ENCODE measurements at places on chromosomes 12 and 14. TPM values are rescaled to one million over a fixed set of nuclear protein-coding genes. Genes with fewer than 3 reads are reported as not detected.

GRCh38 chr14:32202491-32202997, 525 bp downstream of the RNU6-8 start:
- DNase-seq: no peak

- no peak for DNase-seq
Measured at GRCh38 chr12:109916045-109916444, 16.0 kb downstream of the TCHP start.

- DNase-seq: no peak
Measured at GRCh38 chr12:83665634-83666218, 979.0 kb downstream of the TMTC2 start.

- DNase-seq: peak; percentile 10
Measured at GRCh38 chr12:5965950-5966383, 20.9 kb upstream of the ANO2 start.

GRCh38 chr12:131413006-131413405, 297.9 kb upstream of the SFSWAP start:
- no peak for DNase-seq

GRCh38 chr14:55077170-55078151, 26.0 kb downstream of the MAPK1IP1L start:
- DNase-seq: no peak

DNA sequence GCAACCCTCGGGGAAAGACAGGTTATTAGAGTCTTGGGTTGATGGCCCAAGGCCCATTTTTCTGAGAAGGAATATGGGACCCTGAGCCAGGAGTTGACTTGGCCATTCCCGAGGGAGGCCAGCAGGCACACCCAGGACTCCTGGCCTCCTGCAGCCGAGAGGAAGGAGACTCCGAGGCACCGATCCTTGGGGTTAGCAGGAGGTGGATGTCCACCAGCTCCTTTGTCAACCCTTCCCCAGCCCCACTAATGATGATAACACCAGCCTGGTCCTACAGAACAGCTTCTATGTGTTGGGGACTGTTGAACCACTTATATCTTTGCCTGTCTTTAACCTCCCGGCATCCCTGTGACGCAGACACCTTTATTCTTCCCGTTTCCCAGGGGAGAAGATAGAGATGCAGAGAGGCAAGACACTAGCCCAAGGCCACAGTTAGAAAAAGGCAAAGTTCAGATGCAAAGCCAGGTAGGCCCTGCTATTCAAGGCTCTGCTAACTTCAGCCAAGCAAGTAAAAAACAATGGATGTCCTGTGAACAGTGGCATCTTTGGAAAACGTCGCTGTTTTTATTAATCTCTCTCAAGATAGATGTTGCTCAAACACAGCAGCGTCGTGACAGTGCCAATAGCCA, 767.3 kb upstream of the TBX3 start:
- DNase-seq: no peak

GRCh38 chr14:40240245-40240859, 808.1 kb upstream of the FBXO33 start:
- DNase-seq: no peak

DNA sequence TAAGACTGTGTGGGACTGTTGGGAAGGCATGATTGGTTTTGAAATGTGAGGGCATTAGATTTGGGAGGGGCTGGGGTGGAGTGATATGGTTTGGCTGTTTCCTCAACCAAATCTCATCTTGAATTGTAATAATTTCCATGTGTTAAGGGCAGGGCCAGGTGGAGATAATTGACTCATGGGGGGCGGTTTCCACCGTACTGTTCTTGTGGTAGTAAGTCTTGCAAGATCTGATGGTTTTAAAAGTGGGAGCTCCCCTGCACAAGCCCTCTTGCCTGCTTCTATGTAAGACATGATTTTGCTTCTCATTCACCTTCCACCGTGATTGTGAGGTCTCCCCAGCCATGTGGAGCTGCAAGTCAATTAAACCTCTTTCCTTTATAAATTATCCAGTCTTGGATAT, 76.6 kb upstream of the PPFIA2 start:
- DNase-seq: no peak

DNA sequence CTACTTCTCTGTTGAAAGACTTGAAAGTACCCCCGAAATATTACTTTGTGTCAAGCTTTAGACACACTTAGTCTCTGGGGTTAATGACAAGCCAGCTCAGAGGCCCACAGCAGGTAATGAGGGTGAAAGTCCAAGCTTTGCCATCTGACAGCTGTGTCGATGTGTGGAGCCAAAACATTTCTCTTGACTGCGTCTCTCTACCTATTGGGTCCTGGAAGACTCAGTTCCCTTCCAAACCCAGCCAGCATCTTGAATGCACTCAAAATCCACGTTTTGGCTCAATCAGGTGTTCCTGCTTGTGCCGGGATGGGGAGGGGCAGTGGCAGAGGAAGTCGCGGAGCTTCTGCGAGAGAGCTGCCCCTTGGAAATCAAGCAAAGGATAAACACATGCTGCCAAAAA, 3.2 kb downstream of the PLXNC1 start:
- no peak for DNase-seq

GRCh38 chr12:3747543-3747942, 5.4 kb downstream of the CRACR2A start:
- no peak for DNase-seq

DNA sequence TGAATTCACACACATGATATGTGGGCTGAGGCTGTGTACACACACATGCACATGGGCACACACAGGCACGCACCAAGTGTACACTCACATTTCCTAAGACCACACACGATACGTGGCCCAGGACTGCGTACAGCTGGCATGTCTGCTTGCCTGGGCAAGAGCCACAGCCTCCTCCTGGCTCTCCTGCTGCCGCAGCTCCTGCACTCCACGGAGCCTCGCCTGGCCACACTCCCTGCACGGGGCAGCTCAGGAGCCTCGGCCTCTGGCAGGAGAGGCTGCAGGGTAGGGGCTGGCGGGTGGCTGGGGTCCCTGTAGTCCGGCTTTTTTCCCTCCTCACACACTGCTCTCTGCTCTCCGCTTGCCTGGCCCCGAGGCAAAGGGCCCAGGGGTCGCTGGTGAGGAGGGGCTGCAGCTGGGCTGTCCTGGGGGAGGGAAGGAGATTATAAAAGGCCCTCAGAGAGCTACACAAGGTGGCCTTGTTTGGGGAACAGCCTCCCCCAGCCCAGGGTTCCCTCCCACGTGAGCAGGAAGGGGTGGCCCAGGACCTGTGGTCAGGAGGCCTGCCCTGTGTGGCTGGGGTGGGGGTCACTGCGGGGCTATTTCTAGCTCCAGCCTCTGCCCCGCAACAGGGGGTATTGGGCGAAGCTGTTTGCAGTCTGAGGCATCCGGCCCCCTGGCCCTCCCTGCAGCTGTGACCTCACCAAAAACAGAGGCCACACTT, 89.0 kb upstream of the SFSWAP start:
- DNase-seq: no peak

DNA sequence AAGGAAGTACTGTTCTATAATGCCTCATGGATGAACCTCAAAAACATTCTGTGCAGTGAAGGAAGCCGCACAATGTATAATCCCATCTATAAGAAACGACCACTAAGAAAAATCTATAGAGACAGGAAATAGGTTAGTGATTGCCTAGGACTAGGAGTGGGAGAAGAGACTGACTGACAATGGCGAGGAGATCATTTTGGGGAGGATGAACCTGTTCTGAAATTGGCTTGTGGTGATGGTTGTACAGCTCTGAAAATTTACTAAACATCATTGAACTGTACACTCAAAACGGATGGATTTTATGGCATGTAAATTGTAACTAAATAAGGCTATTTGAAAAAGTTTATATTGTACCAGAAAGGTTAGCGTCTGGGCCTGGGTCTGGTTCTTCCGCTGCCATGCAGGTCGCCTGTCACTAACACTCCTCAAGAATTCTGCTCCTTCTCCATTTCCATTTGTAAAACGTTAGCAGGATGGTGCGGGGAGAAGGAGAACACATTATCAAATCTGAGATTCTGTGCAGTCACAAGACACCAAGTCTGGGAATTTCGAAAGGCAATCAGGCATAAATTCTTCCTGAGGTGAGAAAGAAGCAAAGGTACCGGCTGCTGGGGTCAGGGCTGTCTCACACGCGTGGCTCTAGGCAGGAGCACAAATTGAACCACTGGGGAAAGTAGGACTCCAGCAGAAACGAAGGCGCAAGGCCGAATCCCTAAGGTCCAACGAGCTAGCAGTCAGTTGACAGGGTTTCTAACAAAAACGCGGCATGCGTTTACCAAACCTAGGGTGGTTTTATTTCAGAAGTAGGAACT, 845 bp upstream of the COCH start:
- DNase-seq: no peak

DNA sequence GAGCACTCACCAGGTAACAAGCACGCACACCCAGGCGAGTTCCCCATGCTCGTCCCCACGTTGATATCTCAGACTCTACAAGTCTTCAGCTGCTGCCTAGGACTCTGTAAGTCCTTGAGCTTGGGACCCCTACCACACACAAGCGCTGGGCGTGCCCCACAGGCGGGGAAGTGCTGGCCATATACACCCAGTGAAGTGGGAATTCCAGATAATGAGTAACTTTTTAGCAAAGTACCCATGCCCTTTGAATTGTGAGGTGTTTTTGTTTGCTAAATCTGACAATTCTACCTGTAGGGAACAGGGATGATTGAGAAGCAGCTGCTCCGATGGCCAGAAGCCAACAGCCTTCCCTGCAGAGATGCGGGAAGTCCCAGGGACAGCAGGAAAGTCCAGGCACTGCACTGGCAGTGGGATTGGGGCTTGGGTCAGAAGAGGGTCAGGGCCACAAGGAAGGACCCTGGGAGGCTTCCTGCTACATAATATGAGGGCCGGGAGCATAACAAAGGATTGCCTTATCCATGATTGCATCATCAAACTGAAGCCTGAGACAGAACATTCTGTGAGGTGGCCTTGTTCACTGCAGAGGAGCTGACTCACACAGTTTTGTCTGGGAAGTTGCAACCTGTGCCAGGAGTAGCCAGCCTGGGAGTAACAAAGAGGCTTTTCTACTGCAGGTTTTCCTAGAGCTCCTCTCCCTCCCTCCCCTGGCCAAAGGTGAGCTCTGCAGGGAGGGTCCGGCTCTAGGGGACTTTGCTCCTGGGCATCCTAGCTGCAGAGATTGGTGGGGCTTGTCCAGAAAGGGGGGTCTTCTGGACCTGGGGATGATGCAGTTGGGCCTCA, 13.2 kb upstream of the SERPINA3 start:
- peak; percentile 89 for DNase-seq

- DNase-seq: no peak
Measured at GRCh38 chr12:17371491-17372215, 718.3 kb downstream of the RERGL start.

GRCh38 chr12:115132145-115132544, 448.2 kb upstream of the TBX3 start:
- no peak for DNase-seq

DNA sequence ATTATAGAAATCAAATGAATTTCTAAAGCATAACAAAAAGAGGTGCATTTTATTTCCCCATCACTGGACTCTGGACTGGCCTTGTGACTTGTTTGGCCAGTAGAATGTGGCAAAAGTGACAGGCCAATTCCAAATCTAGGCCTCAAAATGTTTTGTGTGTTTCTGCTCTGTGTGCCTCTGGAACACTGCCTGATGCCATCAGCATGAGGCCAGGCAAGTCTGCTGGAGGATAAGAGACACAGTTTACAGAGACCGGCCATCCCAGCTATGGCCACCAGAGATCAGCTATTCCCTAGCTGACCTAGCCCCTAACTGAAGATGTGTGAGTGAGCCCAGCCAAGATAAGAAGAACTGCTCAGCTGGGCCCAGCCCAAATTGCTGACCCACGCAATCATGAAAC, 32.9 kb downstream of the ASCL1 start:
- DNase-seq: no peak

DNA sequence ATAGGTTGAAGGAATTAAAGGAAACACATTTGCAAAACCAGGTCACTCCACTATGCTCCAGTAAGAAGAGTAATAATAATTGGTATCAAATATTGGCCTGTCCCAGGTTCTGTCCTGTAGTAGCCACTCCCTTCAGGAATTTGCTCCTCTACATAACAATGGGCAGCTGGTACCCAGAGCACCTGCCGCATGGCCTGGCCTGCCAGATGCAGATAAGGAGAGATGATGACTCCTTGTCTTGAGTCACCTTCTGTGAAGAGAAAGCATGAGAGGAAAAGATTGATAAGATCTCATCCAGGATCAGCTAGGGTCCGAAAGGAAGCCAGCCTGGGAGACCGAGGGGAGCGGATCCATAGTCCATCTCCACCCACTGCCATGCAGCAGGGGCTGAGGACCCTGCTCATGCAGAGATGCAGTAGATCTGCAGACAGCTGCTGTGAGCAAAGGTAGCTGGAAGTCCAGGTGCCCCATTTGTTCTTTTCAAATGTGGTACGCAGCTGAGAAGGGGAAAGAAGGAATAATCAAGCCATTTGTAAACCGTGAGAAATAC, 24.3 kb downstream of the VCPKMT start:
- DNase-seq: no peak

DNA sequence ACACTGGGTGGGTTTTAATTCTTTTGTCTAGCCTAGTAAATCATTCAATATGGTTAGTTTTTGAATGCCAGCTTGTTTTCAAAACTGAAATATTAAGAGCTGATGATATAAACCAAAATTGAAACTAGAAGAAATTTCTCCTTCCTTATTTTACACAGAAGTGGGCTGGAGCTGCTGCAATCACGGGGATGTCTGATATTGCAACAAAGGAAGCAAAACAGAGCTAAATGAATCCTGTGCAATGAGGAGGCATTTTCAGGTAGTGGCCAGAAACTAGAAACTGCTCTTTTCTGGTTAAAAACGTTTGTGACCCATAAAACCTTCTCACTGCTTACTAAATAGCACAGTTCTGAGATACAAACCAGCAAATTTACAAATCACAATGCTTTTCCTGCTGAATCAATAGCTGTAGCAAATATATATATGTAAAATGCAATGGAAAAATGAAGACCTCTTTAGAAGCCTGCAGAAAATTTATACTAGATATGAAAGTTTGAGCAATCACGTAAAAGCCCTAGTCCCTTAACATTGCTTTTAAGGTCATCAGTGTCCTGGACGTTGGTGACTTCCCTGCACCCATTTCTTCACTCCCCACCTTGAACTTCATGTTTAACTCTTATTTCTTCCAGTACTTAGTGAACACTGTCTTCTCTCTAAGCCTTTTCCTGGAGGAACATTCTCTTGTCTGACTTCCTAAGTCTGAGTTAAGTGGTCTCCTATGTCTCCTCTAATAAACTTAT, 15.9 kb upstream of the LRRK2 start:
- DNase-seq: no peak

- no peak for DNase-seq
Measured at GRCh38 chr14:81179631-81180030, 41.1 kb downstream of the GTF2A1 start.

DNA sequence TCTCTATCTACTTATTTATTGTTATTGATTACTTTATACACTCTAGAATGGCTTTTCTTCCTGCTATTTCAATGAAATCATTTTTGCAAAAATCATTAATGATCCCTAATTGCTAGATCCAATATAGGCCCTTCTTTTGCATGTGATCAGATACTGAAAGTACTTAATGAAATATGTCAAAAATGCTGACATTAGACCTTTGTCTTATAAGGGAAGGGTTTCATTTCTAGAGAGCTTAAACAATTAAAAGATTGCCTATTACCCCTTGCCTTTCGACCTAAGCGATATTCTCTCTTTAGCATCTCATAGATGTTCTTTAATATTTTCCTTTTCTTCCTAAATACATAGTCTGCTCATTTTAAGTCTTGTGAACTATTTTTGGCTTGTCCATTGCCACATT, 101.1 kb downstream of the KTN1 start:
- DNase-seq: no peak

- no peak for DNase-seq
Measured at GRCh38 chr12:115268451-115268850, 584.5 kb upstream of the TBX3 start.

Gene DLST
- polyA plus RNA-seq: 148 TPM

Gene GLS2
- 0.10 TPM for polyA plus RNA-seq

Gene MAP3K9
- 0.24 TPM for polyA plus RNA-seq

Gene SLC16A7
- polyA plus RNA-seq: 7.6 TPM

Gene KLC1
- 126 TPM for polyA plus RNA-seq

Gene GXYLT1
- 13.4 TPM for polyA plus RNA-seq
